Right lung (tissue), 10 donors: ENCODE measurements at places on chromosomes 4 and X. TPM values are rescaled to one million over a fixed set of nuclear protein-coding genes. Genes with fewer than 3 reads are reported as not detected.
A peak's percentile ranks its signal among the peaks of the same experiment; 100 is the strongest.

- DNase-seq, result no peak
These were observed 1049.2 kb upstream of the INTU start for GRCh38 chr4:126583509-126583908.

DNA sequence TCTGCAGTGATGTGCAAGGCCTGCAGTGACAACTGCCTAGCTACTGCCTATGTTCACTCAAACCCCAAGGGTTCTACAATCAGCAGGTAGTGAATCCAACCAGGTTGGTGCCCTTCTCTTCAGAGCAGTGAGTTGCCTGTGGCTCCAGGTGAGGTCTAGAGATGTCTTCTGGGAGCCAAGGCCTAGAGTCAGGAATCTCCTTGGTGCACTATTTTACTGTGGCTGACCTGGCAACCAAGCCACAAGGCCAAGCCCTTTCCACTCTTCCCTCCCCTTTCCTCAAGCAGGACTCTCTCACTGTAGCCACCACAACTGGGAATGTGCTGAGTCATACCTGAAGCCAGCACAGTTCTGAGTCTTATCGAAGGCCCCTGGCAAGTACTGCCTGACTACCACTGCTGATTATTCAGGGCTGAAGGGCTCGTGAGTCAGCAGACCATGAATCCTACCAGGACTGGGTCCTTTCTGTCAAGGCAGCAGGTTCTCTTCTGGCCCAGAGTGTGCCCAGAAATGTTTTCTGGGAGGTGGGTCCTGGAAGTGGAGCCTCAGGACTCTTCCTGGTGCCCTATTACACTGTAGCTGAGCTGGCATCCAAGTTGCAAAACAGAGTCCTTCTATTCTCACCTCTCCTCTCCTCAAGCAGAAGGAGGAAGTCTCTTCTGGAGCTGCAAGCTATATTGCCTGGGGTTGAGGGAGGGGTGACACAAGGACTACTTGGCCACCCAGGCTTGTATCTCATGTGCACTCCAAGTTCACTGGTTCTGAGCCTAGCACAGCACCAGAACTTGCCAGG, 111.6 kb downstream of the BTC start:
- no peak for DNase-seq

The PPARGC1A gene
- polyA plus RNA-seq, result 4.9 TPM

- no peak for DNase-seq
These were observed 85.5 kb upstream of the HPGD start for GRCh38 chr4:174607792-174608191.

DNA sequence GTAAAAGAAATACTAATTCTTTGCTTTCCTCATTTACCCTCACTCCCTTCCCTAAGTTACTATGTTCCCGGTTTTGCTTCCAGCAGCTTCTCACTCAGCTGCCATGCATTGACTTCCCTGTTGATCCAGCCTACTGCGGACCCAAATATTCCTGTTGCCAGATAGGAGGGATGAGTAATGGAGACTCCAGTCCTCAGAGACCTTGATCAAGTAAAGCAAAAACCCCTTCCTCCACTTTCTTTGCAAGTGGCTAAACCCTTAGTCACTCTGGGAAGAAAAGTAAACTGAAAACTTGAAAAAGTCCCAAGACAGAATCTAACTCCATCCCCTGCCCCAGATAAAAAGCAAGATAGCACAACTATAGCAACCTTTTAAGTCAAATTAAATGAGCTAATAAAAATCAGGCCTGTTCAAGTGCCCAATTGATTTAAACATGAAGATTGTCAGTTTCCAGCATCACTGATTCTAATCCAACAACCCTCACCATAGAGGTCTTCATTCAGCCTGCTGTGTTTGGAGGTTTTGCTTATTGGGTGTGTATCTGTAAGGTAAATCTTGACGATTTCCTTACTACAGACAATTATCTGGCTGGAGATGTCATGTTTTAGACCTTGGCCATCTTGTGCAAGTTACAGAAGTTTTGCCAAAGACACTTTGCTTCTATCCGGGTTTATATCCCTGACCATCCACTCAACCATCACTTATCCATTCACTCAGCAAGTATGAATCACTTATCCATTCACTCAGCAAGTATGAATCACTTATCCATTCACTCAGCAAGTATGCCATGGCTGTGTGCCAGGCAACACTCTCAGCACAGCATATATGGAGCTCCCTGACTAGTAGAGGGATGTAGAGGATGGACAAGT, 17.6 kb downstream of the FGFBP1 start:
- DNase-seq, result no peak

The GPR50 gene
- polyA plus RNA-seq, result not detected

GRCh38 chr4:183241721-183242151, 78.3 kb downstream of the CLDN22 start:
- DNase-seq, result no peak

DNA sequence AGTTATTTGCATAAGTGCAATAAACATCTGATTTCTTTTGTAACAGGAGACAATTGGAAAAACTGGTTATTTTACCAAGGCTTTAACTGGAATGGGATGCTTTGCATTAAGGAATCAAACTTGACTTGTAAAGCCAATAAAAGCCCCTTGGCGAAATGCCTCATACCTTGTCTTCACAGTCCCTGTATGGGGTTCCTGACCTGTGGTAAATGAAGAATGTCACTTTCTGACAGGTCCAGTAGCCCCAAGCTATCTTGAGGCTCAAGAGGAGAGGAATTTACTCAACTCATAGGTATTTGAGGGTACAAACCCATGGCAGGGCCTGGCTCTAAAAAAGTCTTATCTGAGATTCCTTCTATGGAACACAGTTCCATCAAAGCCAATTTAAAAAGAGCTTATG, 78.0 kb downstream of the ACOX3 start:
- DNase-seq, result no peak

The FGF2 gene
- polyA plus RNA-seq, result 6.0 TPM

GRCh38 chr4:68462691-68463090, 15.4 kb downstream of the TMPRSS11E start:
- DNase-seq, result no peak

- DNase-seq, result no peak
These were observed at the start of gene SLC2A9 for GRCh38 chr4:10020871-10021652. Gene SLC2A9 (minus strand): TSS chr4:10021497. CDS start chr4:10021429, 68 bp downstream.

DNA sequence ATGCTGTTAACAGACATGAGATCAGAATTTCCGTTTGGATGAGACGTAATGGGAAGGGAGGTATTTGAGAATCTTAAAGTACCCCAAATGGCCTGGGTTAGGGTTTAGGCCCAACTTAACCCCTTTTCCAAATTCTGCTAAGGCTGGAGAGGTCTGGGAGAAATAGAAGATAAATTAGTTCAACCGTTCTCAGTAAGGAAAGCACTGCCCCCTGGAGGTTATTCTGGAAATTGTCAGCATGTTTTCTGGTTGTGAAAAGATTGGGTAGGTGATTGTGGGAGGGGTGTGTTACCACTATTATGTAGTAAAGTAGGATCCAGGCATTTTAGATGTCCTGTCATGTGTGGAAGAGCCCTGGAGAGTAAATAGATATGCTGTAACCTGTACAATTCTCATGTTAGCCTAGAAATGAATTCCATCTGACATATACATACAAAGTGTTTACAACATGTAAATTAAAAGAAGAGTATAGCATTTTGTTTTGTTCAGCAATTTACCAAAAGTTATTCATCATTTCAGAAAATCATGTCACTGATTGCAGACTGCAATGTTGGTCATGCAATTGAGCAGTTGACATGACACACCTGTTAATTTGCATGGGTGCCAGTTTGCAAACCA, 26.8 kb upstream of the GRXCR1 start:
- peak; percentile 23 for DNase-seq

The POU3F4 gene
- polyA plus RNA-seq, result 0.04 TPM

DNA sequence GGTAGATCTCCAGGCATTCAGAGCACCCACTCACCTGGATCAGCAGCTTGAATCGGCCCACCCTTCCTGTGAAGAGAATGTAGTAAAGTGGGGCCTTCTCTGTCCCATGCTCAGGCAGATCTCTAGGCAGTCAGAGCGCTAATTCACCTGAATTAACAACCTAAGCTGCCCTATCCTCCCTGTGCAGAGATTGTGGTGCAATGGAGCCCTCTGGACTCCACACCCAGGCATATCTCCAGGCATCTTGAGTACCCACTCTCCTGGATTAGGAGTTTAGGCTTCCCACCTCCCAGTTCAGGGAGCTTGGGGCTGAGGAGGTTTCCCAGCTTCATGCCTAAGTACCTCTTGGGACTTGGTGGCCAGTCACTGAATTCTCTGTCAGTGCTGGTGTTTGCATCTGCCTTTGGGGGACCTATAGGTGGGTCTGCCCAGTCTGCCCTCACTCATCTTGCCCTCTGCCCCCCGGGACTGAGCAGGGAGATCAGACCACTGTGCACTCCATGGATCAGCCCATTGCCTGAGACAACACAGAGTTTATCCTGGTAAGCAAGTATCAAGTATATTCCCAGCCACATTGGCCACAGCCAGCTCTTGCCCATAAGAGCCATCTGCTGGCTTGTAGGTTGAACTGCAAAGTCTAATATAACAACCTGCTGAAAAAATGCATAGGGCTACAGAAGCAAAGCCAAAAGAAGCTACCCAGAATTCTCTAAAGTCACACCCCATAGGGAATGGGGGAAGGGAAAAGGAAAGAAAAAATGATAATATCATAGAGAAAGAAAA, 372.9 kb downstream of the KLHL13 start:
- no peak for DNase-seq

DNA sequence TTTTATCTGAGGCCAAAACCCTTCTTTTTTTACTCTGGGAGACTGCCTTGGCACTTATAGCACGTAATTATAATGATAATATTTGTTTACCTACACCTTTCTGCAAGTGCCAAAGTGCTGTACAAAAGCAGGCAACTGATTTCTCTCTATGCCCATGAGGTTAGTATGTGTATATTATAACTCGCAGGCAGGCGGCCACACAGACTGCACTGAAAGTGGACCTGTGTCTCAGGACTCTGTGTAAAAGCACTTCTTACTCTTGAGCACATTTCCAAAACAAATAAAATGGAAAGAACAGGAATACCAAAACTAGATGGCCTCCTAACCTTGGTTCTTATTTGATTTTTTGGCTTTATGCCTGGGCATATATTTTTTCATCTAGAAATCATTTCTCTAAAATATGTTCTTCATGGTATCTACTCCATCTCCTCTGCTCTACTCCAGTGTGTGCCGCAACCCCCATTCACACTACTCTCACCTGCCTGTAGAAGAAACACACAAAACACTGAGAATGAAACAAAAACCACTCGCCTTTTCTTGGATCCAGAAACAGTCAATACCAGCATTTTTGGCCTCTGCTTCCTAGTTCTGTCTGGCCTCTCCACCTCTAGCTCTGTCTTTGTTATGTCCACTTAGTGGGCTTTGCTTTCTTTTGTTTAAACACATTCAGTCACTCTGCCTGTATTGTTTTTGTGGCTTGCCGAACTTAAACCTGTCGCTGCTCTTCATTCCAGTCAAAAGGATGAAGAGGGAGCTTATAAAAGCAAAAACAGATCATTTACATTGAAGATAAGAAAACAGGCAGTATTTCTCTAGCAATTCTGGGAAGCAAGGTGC, 934.5 kb upstream of the TENM3 start:
- no peak for DNase-seq

GRCh38 chr4:121380776-121381462, at the start of gene QRFPR:
Gene QRFPR (minus strand): TSS chr4:121381018. CDS start chr4:121380647, 371 bp downstream.
- no peak for DNase-seq

The TCP11X2 gene
- 0.45 TPM for polyA plus RNA-seq

The PRSS12 gene
- 48.2 TPM for polyA plus RNA-seq

DNA sequence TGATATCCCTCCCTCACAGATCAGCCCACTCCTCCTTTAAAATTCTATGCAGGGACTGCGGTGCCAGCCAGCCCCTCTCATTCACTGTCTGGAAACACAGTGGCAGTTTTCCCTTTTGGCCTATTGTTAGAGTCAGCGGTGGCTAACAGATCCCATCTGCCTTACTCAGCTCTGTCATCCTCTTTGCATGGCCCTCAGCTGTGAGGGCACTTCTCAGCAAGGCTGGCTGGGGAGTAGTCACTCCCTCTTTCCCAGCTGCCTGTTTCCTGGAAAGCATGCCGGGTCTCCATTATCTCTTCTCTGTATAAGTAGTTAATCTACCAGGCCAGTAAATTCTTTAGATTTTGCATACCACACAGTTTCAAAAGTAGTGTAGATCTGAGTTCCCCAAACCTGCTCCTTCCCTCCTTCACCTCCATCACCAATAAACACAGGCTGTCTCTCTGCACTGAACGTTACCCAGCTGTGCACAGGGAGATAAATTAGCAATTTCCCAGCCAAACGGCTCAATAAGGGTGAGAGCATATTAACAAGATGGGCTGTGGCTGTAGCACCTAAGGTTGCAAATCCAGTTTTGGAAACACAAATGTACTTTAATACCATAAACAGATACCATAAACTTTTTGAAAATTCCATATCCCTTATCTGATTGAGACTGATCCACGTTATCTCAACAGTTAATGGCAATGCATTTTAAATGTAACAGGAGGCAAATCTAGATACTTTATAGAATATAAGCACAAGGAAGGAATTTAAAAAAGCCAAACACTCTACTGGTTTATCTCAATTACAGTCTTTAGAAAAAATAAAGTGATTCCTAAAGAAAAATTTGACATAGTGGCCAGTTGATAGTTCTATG, 229.3 kb downstream of the ANKRD50 start:
- DNase-seq, result peak; percentile 40

- no peak for DNase-seq
These were observed 31.6 kb downstream of the CDKL5 start for GRCh38 chrX:18457000-18457399.

The DAPP1 gene
- 2.3 TPM for polyA plus RNA-seq

The NDUFB11 gene
- polyA plus RNA-seq, result 91.0 TPM

- no peak for DNase-seq
These were observed 932.6 kb downstream of the C4orf33 start for GRCh38 chr4:130028552-130028951.

DNA sequence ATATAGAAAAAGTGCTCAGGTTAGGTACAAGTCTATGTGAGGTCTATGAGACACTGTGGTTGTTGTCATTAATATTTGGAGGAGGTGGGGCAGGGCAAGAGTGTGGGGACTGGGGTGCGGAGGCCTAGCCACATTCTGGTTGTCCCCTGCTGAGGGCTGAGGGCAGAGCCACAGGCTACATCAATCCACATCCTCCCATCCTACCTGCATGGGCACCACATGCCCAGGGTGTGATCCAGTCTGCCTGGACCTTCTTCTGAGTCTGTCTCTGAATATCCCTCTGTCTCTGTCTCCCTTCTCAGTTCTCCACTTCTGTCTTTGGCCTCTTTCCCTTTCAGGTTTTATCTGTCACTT, 1.2 kb upstream of the GATA1 start:
- DNase-seq, result no peak

The GPR143 gene
- polyA plus RNA-seq, result 5.9 TPM

The STS gene
- polyA plus RNA-seq, result 6.6 TPM

DNA sequence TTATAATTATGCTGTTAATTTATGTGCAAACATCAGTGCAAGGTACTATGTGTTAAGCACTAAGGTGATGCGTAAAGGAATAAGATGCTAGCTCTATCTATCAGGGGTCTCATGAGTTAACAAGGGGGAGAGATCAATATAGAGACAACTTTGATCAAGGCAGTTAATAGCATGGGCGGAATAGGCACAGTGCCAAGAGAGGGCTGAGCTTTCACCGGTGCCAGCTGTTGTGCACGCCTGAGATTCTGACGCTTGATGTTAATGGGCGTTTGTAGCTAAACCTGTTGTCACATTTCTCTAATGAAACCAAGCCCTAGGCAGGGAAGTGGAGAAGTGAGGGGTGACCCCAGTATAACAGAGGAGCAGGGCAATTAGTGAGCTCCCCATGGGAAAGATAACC, 86.0 kb upstream of the NMU start:
- no peak for DNase-seq
